RPMI8226 (cell line): ENCODE measurements at places on chromosomes 13 and 19.

DNA sequence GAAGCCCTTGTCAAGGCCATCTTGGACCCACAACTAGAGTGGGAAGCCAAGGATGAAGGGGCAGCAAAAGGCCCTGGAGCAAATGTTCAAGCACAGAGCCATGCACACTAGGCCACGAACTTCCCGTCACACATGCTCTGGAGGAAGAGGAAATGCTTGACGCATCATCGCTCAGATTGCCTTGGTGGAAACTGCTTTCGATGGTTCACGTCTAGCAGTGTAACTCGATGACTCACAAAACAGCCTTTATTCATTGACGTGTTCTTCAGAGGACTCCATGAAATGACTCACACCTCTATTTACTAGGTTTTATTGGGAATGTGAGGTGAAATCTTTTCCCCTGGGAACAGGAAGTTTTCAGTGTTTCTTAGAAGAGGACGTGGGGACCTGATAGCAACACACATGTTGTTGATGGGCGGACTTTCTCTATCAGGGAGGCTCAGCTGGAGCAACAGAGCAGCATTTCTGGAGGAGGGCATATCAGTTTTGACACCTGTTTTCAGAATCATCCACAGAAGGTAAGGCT lies 79.8 kb upstream of the FLT1 start:
- DNase-seq, result no peak

DNA sequence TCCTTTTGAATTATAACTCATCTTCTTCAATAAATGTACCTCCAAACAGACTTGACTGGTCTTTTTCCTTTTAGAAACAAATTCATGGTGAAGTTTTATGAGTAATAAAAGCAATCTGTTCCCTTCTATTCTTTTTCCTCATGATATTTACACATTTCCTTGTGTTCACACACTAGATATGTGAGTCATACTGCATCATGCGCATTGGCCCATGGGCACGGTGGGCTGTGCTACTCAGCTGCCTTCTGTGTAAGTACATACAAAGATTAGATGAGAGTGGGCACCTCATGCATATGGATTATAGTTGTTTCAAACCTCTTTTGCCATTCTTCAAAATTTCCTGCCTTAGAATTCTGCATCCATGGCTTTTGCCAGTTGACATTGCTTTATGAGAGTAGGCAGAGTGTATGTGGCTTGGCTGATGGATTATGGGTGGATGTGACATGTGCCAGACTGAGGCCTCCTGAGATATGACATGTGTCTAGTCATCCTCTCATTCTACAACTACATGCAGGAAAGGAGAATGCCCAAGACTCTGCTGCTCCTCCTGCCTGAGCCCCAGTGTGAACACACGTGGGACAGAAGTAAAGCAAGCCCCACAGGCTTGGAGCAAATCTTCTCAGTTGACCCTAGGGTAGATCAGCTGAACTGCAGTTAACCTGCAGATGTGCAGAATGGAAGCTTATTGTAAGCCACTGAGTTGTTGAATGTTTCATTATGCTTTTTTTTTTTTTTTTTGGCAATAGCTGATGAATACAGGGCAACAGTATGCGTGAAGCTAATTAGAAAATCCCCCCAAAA lies 109.9 kb downstream of the RBM26 start:
- no peak for DNase-seq

- no peak for DNase-seq
Observed at GRCh38 chr13:31925079-31925478, 106.5 kb upstream of the FRY start.

GRCh38 chr13:50485979-50486935 lies 357.2 kb downstream of the DLEU7 start:
- DNase-seq, result no peak

DNA sequence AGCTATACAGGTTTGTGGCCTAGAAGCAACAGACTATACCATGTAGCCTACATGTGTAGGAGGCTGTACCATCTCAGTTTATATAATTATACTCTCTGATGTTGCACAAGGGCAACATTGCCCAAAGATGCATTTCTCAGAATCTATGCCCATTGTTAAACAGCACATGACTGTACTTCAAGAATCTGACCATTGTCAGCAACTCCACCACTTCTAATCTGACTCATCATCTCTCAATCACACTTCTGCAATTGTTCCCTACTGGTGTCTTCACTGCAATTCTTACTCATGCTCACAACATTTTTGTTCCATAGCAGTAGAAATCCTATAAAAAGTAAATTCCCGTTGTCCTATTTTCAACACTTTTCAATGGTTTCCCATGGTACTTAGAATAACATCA lies 63.9 kb upstream of the ATXN8OS start:
- no peak for DNase-seq

GRCh38 chr13:110162866-110163658 lies 143.9 kb downstream of the COL4A1 start:
- DNase-seq, result no peak

- no peak for DNase-seq
Observed at GRCh38 chr13:40123962-40124632, 468.6 kb downstream of the COG6 start.

DNA sequence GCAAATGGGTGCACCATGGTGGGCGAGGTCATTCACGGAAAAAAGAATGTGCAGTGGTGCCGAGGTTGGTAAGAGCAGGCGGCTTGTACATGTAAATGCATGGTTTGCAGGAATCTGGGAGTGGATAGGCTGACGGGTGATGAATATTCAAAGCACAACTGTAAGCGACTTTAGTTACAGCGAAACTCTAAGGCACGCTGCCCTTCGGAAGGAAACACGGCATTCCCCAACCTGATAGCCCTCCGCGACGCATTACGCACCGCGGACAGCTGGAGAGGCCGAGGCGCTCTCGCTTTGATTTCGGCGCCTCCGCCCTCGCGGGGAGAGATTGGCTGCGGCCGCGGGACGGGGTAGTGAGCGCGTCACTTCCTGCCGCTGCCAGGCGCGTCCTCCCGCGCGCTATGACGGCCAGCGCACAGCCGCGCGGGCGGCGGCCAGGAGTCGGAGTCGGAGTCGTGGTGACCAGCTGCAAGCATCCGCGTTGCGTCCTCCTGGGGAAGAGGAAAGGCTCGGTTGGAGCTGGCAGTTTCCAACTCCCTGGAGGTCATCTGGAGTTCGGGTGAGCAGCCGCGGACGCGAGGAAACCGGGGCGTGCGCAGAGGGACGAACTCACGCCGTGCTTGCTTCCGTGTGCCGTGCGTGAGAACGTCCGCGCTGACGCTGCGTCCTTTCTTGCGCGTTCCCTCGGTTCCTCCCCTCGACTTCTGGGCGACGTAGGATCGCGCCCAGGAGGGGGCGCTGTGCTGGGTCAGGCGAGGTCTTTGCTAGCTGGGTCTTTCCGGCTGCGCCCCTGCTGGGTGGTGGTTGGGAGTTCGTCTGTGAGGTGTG lies at the start of gene NUDT15:
Gene NUDT15 (plus strand): TSS at position 381 of the 828 bp plus-strand sequence. CDS start 21 bp downstream, at position 402.
- peak; percentile 96 for DNase-seq

DNA sequence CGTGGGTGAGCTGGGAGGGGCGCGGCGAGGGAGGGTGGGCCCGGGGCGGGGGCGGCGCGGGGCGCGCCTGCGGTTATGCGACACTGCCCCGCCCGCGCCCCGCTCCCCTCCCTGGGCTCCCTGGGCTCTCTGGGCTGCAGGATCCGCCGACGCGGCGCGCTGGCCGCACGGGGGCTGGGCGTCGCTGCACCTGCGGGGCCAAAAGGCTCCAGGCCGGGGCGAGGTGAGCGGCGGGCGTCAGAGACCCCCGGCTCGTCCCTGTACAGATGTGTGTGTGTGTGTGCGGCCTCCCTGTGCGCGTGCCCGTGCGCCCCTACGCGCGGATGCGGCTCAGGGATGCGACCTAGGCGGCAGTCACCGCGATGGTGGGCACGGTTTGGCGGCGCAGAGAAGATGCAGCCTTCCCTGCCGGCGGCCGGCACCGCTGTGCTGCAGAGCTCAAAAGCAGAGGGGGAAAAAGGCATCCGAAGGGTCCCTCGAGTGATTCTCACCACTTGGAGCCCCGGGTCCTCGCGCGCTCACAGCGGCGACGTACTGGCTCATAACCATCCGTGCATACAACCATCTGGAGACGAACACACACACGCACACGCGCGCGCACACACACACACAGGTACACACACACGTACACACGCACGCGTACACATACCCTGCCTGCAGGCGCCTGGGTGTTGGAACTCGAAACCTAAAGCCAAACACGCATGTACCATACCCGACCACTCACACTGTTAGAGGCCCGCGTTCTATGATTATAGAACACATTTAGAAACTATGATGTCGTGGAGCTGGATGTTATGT lies 709 bp downstream of the ATP8A2 start:
- no peak for DNase-seq

- DNase-seq, result no peak
Observed at GRCh38 chr19:29568036-29569025, 37.8 kb upstream of the POP4 start.

DNA sequence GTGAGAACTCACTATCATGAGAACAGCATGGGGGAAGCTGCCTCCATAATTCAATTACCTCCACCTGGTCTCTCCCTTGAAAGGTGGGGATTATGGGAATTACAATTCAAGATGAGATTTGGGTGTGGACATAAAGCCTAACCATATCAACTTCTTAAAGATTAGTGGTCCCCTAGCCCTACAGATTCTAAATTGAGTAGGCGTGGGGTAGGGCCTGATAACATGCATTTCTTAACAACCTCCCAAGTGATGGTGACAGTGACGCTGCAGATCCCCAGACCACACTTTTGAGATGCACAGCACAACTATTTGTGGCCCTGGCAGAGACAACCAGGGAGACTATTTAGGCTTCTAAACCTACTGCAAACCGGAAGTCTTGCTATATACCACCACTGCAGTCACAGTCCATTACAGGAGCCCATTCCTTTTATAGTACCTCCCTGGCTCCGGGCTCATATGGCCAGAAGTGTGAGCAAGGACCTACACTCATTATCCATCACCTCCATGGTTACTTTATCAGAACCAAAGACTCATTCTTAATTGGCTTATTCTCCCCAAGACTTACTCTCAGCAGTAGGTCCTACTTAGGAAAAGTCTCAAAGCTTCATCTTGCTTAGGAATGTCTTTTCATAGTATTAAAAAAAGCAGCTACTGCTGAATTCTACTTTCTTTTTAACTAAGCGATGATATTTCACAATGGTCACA lies 2.1 kb upstream of the DPY19L3 start:
- DNase-seq, result no peak

DNA sequence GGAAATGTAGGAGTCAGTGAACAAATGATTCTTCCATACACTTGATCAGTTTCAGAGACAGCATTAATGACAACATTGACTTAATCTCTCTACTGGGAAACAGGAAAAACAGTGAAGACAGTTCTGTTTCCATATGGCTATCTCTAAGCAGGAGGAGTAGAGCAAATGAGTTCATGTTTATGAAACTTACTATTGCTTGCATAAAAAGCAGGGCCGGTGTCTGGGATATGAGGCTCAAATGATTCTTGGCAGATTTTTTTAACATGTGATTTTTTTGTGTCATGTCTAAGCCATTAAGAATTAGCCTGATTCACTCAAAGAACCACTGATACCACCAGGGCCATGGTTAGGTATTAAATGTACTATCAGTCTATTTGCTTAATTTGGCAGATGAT lies 141.9 kb downstream of the SLC7A1 start:
- no peak for DNase-seq

GRCh38 chr13:22114630-22115311 lies 443.9 kb downstream of the FGF9 start:
- DNase-seq, result peak; percentile 85

DNA sequence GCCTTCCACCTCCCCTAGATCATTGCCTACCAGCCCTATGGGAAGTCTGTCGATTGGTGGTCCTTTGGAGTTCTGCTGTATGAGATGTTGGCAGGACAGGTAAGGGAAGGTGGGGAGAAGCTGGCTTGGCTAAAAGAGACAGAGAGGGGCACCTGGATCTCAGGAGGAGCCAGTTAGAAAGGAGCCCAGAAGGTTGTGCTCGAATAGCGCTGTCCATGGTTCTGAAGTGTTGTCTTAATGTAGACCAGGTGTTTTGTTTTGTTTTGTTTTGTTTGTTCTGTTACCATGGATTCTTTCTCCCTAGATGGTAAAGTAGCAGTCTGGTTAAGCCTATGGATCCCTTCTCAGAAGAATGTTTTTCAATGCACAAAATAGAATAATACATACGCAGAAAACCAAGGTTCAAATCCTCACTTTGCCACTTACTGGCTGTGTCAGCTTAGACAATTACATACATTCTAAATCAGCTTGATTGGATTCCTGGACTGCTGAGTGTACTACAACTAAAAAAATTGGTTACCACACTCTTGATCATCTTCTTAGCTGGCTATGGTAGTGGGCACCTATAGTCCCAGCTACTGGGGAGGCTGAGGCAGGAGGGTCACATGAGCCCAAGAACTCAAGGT lies 5.9 kb upstream of the CACNG7 start:
- peak; percentile 79 for DNase-seq
